ENCODE measurements at places on chromosomes 5 and 9.

GRCh38 chr5:118980017-118980416, 8.3 kb downstream of the DTWD2 start:
- no peaks in the 10 kb centered on the region for H3K4me1 ChIP-seq
- no peak for DNase-seq
- H3K4me3 ChIP-seq, result no peak overlapping the region
- no peak overlapping the region for H3K27ac ChIP-seq
- H3K36me3 ChIP-seq, result no peaks in the 10 kb centered on the region

DNA sequence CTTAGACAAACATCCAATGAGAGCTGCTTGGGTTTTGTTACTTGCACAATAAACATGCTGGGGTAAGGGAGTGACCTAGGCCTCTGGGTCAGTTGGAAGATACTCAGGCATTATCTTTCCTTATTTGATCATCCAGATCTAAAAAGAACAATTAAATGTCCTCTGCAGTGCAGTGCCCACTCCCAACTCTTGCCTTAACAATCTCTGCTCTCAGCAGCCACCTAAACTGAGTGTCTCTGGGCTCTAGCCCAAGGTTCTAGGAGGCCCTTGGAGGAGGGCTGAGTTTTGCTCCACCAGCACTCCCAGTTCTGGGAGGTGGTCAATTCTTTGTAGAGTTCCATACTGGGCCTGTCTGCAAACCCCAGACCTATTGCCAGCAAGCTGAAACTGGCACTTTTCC, 1.8 kb downstream of the MCIDAS start:
- no peak overlapping the region for H3K4me3 ChIP-seq
- H3K27me3 ChIP-seq, result no peaks in the 10 kb centered on the region
- no peaks in the 10 kb centered on the region for H3K36me3 ChIP-seq
- no peak overlapping the region for H3K27ac ChIP-seq

GRCh38 chr9:128162215-128163026, 2.4 kb downstream of the BBLN start:
- DNase-seq, result peak; percentile 66
- no peak overlapping the region for H3K4me3 ChIP-seq
- no peaks in the 10 kb centered on the region for H3K4me1 ChIP-seq
- peak overlapping the region; percentile 28 for H3K27ac ChIP-seq
- no peaks in the 10 kb centered on the region for H3K36me3 ChIP-seq

- DNase-seq, result no peak
- H3K4me3 ChIP-seq, result no peak overlapping the region
- H3K27ac ChIP-seq, result no peak overlapping the region
Measured at GRCh38 chr5:180093651-180094382, 22.3 kb upstream of the RNF130 start.

- no peaks in the 10 kb centered on the region for H3K27me3 ChIP-seq
- no peak overlapping the region for H3K4me3 ChIP-seq
- no peak overlapping the region for H3K27ac ChIP-seq
Measured at GRCh38 chr9:103757062-103757461, 337.0 kb upstream of the SMC2 start.

DNA sequence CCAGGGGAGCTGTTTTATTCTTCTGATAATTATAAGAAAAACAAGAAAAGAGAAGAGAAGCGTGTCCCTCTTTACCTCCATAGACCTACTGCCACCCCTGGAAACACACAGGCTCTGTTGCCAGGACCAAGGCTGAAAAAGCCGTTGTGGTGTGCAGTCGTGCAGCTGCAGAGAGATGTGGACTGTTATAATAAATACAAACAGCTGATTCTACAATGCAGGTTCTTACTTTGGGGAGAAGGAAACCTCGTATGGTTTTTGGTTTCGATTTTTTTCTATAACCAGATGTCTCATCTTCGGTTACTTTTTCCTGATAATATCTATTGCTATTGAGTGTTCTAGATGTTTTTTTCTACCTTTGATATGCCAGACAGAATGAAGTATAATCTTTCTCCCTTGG, 28.1 kb downstream of the FYB1 start:
- H3K4me1 ChIP-seq, result no peaks in the 10 kb centered on the region
- DNase-seq, result no peak
- H3K4me3 ChIP-seq, result no peak overlapping the region

- H3K27me3 ChIP-seq, result no peaks in the 10 kb centered on the region
- DNase-seq, result no peak
- no peaks in the 10 kb centered on the region for H3K36me3 ChIP-seq
- H3K4me3 ChIP-seq, result no peak overlapping the region
- H3K4me1 ChIP-seq, result peaks cover 8% of the 10 kb centered on the region
Measured at GRCh38 chr5:138878437-138879235, 3.5 kb upstream of the LRRTM2 start.

DNA sequence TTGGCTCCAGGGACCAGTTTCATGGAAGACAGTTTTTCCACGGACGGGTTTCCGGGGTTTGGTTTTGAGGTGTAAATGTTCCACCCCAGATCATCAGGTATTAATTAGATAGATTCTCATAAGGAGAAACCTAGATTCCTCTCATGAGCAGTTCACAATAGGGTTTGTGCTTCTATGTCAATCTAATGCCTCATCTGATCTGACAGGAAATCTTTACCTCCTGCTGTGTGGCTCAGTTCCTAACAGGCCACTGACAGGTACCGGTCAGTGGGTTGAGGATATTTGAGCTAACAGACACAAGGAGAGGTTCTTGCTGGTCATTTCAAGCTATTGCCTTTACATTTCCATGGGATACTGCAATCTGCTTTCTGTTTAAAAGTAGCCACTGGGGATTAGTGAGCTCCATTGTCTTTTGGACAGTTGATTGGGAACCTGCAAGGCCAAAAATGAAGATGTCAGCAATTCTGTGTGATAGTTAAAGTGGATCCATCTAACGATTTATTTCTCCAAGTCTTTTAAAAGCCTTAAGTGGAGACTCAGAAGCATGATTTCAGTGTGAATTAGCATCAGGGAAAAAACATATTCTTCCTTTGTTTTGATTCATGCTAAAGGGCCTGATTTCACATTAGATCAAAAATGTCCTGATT, 38.6 kb downstream of the MRPS30 start:
- no peaks in the 10 kb centered on the region for H3K36me3 ChIP-seq
- H3K27ac ChIP-seq, result no peak overlapping the region
- no peaks in the 10 kb centered on the region for H3K27me3 ChIP-seq
- H3K4me3 ChIP-seq, result no peak overlapping the region
- H3K4me1 ChIP-seq, result no peaks in the 10 kb centered on the region
- DNase-seq, result no peak

DNA sequence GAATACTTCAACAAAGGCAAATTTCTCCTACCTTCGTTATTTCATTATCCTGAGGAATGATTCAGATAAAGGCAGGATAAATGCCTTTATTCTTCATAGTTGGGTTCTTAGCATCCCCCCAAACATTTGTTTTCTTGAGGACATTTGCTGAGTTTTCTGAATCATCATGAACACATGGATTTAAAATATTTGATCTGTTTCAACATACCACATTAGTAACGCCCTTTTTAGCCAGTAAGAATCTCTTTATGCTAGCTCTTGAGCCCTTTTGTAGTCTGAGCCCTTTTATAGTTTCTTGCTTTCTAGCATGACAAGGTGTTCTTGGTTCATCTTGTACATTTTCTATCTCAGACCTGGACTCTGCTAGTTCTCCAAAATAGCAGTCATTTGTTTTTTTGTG, 27.9 kb downstream of the SKIC3 start:
- H3K4me3 ChIP-seq, result no peak overlapping the region
- no peak for DNase-seq
- no peaks in the 10 kb centered on the region for H3K4me1 ChIP-seq

GRCh38 chr5:98827161-98827560, 53.7 kb downstream of the RGMB start:
- no peak overlapping the region for H3K4me3 ChIP-seq
- no peaks in the 10 kb centered on the region for H3K36me3 ChIP-seq
- H3K27me3 ChIP-seq, result no peaks in the 10 kb centered on the region
- no peak for DNase-seq
- H3K27ac ChIP-seq, result no peak overlapping the region

- H3K4me3 ChIP-seq, result no peak overlapping the region
- peak overlapping the region; percentile 41 for H3K27ac ChIP-seq
- peaks cover 64% of the 10 kb centered on the region for H3K4me1 ChIP-seq
- H3K36me3 ChIP-seq, result no peaks in the 10 kb centered on the region
- no peak for DNase-seq
Measured at GRCh38 chr5:150642991-150643710, 2.7 kb downstream of the SYNPO start.

DNA sequence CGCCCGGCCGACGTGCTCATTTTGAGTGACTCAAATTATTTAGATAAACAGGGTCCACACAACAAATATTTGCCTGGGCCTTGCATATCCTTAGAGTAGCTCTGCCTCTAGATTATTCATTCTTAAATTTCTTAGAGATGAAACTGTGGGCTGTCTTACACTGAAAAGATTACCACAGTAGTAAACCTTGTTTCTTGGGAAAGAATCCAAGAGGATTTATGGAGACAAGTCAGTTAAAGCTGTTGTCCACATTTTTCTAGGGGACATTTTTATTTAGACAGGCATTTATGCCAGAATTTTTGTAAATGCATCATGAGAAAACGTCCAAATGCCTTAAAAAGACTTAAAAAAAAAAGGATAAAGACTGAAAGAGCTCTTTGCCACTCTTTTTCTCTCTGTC, 32.6 kb upstream of the RANBP3L start:
- H3K27me3 ChIP-seq, result no peaks in the 10 kb centered on the region
- no peak for DNase-seq
- no peak overlapping the region for H3K4me3 ChIP-seq
- no peaks in the 10 kb centered on the region for H3K4me1 ChIP-seq
